ENCODE measurements at places on chromosomes 5 and 9.

GRCh38 chr5:157288405-157289163 is 22.7 kb downstream of the CYFIP2 start:
- DNase-seq, result no peak

DNA sequence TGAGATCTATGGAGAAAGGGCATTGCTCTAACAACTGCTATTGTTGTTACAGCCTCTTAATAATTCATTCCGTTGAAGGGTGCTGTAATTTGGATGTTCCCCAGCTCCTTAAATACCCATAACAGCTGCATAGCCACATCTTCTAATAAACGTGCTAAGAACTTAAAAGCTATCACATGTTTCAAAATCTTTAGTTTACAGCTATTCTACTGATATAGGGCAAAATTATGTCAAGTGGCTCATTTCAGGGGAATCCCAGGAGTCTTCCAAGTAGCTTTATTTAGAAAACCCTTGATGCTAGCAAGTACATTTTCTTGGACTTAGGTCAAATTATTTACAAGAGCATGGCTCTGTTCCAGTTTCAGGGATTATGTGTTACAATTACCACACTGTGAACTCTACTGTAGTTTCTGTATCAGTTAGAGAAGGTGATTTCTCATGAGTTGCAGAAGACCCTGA is 990.4 kb upstream of the ACO1 start:
- no peak for DNase-seq

DNA sequence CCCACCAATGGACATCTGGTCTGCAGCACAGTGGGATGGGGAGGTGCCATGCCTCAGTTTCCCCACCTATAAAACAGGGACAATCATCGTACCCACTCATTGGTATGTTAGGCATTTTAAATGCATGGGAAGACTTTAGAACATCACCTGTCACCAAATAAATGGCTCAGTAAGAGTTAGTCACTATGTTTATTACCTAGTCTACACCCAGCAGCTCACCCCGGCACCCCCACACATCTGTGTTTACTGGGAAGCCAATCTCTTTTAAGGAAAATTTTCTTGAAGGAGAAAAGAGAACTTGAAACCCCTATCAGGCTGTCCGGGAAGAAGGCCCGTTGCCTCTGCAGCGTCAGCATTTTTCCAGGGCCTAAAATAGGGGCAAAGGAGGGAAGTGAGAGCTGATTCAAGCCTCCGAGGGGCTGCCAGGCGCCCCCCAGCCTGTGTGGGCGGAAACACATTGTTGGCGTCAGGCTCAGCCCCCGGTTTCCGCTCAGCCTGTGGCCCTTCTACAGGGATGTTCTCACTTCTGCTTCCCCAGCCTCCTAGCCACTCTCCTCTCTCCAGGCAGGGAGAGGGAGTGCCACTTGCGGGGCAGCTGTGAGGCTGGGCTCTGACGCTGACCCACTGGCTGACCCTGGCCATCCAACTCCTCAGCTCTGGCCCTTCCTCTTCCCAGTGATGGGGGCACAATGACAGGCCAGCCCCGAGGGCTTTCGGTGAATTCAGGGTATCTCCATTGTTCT is 4.6 kb downstream of the CSF1R start:
- peak; percentile 98 for DNase-seq

GRCh38 chr5:58185801-58186200 is 274.1 kb downstream of the PLK2 start:
- DNase-seq, result no peak

DNA sequence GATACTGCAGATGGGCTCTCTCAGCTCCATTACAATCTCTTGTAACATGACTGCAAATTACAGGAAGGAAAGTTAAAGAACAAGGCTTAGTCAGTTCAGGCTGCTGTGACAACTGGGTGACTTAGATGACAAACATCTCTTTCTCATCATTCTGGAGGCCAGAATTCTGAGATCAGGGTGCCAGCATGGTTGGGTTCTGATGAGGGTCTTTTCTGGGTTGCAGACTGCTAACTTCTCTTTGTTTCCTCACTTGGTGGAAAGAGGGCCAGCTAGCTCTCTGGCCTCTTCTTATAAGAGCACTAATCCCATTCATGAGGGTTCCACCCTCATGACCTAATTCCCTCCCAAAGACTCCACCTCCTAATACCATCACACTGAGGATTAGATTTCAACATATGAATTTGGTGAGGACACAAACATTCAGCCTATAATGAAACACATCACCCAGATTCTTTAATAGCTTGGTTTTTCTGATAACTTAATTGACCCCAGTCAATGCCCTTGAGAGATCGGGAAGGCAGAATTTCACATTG is 73.6 kb upstream of the MAMDC2 start:
- no peak for DNase-seq

DNA sequence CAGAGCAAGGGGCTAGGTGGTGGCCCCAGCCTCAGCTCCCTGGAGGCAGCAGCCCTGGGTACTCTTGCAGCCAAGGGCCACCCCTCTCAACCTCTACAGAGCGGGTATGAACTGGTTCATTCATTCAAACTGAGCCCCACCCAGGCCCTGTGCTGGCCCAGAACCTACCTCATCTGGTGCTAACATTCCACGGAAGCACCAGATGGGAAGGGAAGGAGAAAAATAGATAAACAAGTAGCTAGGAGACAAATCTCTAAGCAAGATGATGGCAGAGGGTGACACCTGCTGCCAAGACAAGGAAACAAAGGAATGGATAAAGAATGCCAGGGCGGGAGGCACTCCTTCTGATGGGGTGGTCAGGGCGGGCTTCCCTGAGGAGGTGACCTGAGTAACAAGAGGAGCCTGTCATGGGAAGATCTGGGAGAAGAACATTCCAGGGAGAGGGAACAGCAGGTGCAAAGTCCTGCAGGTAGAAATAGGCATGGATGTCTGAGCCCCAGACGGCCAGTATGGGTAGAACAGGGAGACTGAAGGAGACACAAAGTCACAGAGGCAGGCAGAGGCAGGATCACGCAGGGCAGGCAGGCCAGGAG is 6.1 kb downstream of the ST6GALNAC4 start:
- DNase-seq, result no peak

- no peak for DNase-seq
Measured at GRCh38 chr5:178526773-178527457, 63.3 kb downstream of the COL23A1 start.

GRCh38 chr5:166505544-166505943 is 1785.9 kb upstream of the WWC1 start:
- DNase-seq, result no peak

DNA sequence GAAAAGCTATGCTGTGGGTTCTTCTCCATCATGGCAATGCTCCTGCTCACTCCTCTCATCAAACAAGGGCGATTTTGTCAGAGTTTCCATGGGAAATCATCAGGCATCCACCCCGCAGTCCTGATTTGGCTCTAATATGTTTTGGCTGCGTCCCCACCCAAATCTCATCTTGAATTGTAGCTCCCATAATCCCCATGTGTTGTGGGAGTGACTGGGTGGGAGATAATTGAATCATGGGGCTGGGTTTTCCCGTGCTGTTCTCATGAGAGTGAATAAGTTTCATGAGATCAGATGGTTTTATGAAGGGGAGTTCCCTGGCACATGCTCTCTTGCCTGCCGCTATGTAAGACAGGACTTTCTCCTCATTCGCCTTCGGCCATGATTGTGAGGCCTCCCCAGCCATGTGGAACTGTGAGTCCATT is 163.8 kb downstream of the GADD45G start:
- DNase-seq, result no peak

GRCh38 chr9:94591876-94592275 is 1.7 kb downstream of the FBP2 start:
- DNase-seq, result no peak

DNA sequence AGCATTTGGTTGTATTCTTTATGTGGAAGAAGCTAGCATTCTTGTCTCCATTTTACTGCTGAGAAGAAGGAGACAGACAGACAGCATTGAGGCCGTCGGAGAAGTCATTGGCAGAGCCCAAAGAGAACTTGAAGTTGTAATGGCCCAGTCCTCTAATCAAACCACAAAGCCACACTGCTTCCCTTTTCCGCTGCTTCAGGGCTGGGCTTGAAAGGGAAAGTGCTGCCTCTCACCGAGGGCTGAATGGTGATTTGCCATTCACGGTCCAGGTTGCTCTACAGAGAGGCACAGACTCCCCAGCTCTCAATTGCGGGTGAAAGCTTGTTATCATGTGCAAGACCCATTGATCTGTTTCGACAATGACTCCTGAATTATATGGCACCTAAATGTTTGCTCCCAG is 25.6 kb upstream of the POU4F3 start:
- DNase-seq, result peak; percentile 78

GRCh38 chr5:18850216-18850615 is 1137.8 kb downstream of the CDH18 start:
- no peak for DNase-seq

GRCh38 chr5:181134259-181134658 is 3.3 kb upstream of the OR2V1 start:
- DNase-seq, result no peak

DNA sequence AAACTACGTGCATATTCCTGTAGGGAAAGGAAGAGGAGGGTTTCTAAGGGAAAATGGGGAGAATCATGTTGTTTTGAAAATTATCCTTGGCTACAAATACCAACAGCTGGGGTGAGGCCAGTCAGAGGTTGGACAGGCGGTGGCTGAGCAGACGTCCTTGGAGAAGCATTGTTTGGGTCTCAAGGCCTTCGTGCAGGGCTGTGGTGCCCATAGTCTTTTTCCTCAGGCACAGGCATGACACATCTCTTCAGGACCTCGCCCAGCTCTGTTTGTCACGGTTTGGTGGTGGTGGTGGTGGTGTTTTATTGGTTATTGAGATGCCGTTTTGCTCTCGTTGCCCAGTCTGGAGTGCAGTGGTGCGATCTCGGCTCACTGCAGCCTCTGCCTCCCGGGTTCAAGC is 27.8 kb upstream of the EGFL7 start:
- DNase-seq, result no peak

DNA sequence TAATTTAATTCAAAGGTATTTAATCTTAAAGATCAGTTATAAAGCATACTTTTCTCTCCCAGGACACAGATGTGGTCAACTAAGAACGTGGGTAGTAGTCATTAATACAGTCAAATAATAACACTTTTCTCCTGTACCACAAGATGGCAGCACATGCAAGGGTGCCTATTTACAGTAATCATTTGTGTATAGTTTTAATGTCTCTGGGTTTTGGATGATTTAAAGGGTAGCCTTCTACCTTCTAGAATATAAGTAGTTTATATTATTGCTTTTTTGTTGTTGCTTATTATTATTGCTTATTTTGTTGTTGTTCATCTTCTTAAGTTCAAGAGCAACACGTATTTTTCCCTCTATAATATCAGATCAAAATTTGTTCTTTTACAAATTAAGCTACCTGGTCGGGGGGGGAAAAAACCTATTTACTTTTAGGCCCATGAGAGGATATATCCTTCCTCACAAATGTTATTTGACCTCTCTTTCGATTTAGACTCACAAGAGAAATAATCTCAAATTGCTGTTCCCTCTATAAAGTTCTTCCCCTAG is 59.6 kb upstream of the SLC27A6 start:
- DNase-seq, result peak; percentile 24

- DNase-seq, result peak; percentile 6
Measured at GRCh38 chr9:127650518-127650917, 38.4 kb downstream of the STXBP1 start.

DNA sequence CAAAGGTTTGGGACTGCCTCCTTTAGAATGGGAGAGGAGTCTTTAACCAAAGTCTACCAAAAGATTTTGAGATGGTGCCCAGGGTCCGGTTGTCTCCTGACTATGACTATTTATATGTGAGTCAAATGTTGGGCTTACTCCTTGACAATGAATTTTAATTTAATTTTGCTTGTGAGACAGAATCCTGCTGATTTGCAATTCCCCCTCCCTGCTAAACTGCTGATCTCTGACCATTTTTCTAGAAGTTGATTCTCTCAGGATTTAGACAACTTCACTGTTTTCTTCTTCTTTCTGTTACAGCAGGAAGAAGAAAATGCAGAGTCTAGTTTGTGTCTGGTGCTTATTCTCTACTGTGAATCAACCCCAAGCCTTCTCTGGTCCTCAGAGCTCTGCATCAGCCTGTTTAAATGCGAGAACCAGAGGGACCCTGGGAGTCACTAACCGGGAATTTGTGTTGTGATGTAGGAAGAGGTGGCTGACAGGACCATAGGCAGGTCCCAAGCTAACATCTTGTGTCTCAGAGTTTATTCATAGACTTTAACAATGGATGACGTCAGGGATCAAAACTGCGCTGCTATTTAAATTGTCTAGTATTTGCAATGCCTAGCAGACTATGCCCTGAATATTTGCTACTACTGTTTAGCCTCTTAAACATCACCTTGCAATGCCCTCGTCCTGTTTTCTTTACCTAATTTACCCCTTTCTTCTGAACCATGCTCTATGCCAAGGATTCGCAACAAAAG is 124.0 kb upstream of the TAF11L2 start:
- no peak for DNase-seq

DNA sequence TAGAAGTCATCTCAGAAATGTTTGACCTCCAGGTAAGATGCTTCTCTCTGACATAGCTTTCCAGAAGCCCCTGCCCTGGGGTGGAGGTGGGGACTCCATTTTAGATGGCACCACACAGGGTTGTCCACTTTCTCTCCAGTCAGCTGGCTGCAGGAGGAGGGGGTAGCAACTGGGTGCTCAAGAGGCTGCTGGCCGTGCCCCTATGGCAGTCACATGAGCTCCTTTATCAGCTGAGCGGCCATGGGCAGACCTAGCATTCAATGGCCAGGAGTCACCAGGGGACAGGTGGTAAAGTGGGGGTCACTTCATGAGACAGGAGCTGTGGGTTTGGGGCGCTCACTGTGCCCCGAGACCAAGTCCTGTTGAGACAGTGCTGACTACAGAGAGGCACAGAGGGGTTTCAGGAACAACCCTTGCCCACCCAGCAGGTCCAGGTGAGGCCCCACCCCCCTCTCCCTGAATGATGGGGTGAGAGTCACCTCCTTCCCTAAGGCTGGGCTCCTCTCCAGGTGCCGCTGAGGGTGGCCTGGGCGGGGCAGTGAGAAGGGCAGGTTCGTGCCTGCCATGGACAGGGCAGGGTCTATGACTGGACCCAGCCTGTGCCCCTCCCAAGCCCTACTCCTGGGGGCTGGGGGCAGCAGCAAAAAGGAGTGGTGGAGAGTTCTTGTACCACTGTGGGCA is 642 bp downstream of the CSF2 start:
- no peak for DNase-seq

GRCh38 chr9:35355939-35356338 is 134.0 kb upstream of the RUSC2 start:
- DNase-seq, result no peak

DNA sequence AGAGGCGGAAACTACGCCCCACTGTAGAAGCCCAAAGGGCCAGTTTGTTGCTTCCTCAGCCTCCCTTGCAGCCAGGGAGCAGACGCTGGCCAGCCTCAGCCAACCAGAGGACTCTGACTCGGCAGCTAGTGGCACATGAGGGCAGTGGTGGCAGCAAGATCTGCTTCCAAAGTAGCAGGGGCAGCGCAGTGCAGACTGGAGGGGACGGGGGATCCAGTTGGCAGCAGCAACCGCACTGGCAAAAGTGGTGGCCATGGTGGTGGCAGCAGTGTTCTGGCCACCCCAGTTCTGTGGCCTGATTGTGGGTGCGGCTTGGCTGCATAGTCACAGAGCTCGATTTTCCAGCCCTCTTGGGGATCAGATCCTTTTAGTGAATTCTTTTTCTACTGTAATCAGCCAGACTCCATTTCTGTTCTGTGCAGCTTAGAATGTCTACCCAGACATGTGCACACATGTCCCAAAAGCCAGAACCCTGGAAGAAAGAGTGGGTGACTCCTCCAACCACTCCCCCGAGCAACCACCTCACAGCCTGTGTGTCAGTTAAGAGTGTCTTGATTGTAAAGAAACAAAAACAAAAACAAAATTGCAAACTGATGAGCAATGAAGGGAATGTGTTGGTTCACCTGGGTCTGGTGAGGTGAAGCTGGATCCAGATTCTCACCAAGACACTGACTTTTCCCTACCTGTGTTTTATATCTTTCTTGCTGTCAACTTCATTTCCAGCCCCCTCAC is 11.0 kb upstream of the ZBTB43 start:
- no peak for DNase-seq
